ENCODE measurements at places on chromosomes 1 and 21.

- no peak for DNase-seq
Observed at GRCh38 chr1:160996178-160996577, 24.8 kb downstream of the F11R start.

- DNase-seq: no peak
Observed at GRCh38 chr1:157189986-157190982, 52.1 kb upstream of the ETV3 start.

DNA sequence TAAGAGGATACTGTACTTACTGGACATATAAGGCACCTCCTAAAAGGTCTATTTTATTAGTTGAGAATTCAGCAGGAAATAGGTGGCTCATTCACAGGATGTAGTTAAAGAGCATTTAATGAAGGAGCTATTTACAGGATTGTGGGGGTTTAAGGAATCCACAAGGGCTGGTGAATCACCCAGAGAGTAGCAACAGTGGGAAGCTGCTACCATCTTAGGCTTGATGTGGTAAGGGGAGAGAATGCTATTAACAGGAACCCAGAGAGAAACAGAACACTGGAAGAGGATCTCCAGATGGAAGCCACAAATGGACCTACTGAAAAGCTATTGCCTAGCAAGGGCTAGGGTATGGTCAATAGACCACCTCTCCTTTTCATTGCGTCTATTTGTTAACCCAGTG, 52.0 kb upstream of the COL11A1 start:
- no peak for DNase-seq

DNA sequence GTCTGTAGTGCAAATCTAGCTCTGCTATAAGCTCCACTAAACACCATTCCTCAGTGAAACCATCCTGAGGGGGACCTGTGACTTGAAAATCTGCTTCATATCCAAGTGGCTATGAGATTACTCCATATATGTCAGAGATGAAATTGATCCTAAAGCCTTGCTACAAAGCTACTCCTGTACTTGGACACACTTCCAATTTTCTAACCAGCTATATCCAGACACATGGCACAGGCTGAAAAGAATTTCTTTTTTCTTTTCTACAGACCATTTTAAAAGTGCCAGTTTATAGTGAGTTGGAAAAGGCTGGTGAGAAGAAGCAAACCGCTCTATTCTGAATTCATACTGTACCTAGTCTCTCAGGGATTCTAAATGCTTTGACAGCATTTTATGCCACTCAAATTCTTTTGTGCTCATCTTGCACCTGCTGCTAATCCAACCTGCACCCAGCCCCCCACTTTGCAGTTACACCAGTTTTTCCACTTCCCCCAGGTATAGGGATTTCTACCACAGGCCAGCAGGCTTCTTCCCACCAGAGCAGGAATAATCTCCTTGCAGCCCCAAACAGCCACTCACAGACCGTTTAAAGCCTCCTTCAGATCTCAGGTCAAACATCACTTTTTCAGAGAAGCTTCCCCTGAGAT, 112.5 kb downstream of the RERE start:
- no peak for DNase-seq

GRCh38 chr1:105872817-105873216, 1183.7 kb upstream of the PRMT6 start:
- no peak for DNase-seq
